Activated T-cell treated with anti-CD3 and anti-CD28 coated beads, Interleukin-2, amount 50 U/mL, for 1 hour (primary cell): ENCODE measurements at places on chromosomes 13 and 19.

- no peak for DNase-seq
Measured at GRCh38 chr19:56351208-56351607, 36.6 kb upstream of the ZSCAN5A start.

- no peak for DNase-seq
Measured at GRCh38 chr13:73058432-73058735, 421 bp upstream of the KLF5 start.

DNA sequence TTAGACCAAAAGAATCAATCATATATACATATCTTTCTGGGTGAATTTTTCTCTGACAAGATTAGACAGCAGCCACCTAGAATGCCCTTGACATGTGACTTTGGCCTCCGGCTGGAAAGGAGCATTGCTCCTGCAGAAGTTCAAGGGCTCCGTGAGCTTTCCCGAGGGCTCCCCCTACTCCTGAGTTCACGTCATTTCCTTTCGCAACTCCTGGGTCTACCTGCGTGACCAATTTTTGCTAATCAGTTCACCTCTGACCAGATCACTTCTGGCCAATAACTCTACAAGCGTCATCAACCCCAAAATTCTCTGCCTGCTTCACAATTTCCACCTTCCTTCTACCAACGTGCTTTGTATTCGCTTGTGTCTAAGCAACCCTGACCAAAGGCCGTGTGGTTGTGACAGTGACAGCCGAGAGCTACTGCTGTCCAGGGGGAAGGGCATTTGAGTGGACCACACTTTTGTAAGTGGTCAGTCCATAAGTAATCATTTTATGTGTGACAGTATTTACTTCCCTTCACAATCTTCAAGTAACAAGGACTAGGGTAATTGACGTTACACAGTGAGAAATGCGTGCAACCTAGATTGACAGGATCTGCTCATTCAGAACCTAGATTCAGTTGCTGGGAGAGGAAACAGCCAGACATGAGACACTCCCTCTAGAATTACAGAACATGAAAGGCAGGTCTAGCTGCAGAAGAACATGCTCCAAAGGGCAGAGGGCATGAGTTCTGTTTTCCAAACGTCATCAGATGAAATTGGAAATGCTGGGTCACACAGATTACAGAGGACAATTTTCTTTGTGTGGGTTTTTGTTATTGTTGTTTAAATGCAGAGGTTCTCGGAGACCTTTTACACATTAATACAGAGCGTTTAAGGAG lies 145.9 kb upstream of the SPACA7 start:
- no peak for DNase-seq

- no peak for DNase-seq
Measured at GRCh38 chr13:100517135-100517534, 71.5 kb downstream of the GGACT start.

DNA sequence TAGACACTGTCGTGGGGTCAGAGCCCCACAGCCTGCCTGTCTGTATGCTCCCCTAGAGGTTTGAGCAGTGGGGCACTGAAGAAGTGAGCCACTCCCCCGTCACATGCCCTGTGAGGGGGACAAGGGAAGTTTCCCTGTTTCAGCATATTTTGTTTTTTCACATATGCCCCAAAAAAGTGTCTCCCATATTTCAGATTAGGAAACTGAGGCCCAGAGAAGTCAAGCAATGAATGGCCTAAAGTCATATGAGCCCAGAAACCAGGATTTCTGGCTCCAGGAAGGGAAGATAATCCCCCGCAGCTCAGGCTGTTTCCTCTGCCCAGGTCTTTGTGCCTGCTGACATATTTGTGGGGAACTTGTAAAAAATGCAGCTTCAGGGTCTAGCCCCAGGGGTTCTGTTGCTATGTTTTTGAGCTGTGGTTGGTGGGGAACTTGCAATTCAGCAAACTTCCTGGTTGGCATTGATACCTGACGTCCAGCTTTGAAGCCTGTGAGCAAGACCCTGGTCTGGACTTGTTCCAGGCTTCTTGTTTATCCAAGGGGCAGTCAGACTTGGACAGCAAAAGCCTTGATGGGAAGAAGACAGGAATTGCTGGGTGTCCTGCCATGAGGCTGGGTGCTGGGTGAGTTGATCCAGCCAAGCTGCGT lies 9.5 kb downstream of the RASL11A start:
- DNase-seq = no peak

DNA sequence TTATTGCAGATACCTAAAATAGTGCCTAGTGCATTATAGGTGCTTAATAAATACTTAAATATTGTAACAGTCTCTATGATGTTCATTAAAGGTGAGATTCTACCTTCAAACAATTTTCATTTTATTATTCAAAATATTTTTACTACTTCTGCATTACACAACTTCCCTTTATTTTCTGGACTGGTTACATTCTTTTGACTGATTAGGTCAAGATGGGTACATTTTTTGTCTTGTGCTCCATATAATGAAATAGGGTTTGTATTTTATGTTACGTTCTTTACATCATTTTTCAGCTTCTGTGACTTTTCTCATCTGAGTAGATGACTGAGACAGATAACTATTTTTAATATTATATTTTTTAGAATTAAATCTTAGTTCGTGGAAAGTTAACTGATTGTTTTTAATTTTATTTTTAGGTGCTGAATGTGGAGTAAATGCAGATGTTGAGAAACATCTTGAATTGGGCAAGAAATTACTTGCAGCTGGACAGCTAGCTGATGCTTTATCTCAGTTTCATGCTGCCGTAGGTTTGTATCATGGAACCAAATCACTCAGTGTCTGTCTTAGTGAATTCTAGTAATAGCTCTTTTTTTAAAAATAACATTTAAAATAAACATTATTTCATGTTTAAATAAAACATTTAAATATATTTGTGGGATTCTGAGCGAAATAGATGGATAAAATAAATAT lies 32.0 kb downstream of the DNAJC3 start:
- DNase-seq = no peak
